ENCODE measurements at places on chromosomes 7 and 10. TPM values are rescaled to one million over a fixed set of nuclear protein-coding genes. Genes with fewer than 3 reads are reported as not detected.

SUV39H2 gene
- 10.4 TPM for total RNA-seq

NPSR1 gene
- not detected for total RNA-seq

FKBP6 gene
- total RNA-seq, result not detected

C10orf67 gene
- not detected for total RNA-seq

NOD1 gene
- total RNA-seq, result 5.1 TPM

RBP3 gene
- not detected for total RNA-seq

ANKRD22 gene
- total RNA-seq, result 0.13 TPM

PNLIPRP2 gene
- total RNA-seq, result not detected

KCNIP2 gene
- 1.1 TPM for total RNA-seq

MNX1 gene
- total RNA-seq, result not detected

NUDT5 gene
- 46.2 TPM for total RNA-seq

SLC26A5 gene
- not detected for total RNA-seq
